NCI-H1105 (cell line): ENCODE measurements at places on chromosomes 12 and 14.

DNA sequence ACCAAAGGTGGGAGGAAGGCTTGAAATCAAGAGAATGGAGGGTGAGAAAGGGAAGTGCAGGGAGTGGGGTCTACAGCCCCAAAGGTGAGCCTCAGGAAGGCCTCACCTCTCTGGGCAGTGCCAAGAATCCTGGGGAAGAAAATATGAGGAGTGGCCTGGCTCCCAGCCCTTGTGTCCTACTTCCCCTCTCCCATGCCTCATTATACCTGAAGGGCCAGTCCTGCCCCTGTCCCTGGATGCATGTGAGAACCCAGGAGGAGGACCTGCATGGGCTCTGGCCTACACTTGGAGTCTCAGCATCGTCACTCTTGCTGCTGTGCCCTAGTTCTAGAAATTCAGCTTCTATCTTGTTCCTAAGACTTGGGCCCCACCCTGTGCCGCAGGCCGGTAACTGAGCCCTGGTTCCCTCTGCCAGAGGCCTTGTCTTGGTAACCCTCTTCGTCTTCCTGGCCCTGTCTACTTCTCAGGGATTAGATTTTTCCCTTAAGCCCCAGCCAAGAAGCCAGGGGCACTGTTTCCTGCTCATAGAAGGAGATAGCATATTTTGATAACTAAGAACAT, 10.9 kb upstream of the MYH7 start:
- no peak for DNase-seq

GRCh38 chr14:89540830-89541470, 123.9 kb upstream of the FOXN3 start:
- DNase-seq: no peak

DNA sequence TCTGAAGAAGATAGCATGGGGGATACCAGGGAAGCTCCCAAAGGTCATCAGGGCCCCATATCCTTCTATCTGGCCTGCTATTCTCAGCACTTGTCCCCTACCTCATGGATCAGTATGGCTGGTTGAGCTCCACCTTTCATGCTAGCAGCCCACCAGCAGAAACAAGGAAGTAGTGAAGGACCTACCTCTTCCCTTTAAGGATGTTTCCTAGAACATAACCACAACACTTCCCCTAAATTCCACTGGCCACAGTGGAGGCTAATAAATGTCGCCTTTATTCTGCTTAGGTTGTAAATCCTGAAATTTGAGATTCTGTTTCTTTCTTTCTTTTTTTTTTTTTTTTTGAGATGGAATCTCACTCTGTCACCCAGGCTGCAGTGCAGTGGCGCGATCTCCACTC, 128.6 kb upstream of the PARP11 start:
- DNase-seq: no peak

DNA sequence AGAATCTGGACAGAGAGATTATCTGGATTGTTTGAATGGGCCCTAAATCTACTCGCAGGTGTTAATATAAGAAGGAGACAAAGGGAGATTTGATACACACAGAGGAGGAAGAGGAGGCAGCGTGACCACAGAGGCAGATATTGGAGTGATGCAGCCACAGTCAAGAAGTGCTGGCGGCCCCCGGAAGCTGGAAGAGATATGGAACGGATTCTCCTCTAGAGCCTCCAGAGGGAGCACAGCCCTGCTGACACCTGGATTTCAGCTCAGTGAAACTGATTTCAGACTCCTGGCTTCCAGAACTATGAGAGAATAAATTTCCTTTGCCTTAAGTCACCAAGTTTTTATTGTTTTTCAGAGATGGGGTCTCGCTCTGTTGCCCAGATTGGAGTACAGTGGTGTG, 9.2 kb upstream of the TC2N start:
- no peak for DNase-seq

DNA sequence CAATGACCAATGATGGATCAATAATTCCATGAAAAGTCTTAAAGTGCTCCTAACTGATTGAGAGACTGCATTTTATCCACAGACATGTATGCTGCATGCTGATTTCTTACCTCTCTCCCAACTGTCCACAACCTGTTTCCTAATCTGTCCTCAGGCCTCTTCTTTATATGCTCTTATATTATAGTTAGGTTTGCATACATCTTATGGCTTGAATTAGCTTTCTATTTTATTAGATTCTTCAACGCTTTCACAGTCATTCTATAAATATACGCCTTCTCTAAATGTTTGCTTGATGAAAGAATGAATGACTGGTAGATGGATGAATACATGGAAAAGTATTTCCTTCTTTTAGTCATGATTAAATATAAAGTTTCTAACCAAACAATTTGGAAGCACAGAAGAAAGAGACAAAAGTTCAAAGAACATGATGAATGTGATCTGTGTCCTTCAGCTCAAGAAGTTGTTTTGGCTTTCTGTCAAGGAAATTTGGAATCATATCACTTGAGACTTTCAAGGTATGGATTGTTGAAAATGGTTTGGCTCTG, 91.8 kb upstream of the NPAS3 start:
- DNase-seq: no peak

DNA sequence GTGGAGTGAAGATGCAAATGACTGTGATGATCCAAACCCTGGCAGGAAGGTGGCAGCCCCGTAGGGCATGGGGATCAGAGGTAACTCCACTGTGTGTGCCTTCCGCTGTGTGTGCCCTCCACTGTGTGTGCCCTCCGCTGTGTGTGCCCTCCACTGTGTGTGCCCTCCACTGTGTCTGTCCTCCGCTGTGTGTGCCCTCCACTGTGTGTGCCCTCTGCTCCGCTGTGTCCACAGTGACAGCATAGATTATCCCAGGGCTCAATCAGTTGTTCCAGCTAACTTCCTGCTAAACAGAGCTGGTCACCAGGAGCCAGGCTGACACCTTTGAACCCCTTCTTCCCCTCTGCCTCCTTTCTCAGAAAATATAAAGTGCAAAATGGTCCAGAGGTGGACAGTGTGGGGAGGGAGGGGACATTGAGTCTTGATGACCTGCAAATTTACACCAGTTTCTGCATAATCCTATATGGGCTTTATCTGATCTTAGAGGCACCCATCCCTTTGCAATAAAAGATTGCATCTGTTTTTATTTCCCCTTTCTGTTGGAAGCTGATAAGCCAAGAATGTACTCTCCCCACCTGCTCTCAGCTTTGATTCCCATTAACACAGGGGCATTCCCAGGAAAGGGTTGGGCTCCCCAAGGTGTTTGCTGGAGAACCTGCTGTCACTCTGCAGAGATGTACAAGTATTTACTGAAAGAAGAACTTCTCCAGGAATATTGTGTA, 21.6 kb upstream of the HNF1A start:
- no peak for DNase-seq

- DNase-seq: no peak
These were observed 12.9 kb upstream of the DCD start for GRCh38 chr12:54661048-54661447.

DNA sequence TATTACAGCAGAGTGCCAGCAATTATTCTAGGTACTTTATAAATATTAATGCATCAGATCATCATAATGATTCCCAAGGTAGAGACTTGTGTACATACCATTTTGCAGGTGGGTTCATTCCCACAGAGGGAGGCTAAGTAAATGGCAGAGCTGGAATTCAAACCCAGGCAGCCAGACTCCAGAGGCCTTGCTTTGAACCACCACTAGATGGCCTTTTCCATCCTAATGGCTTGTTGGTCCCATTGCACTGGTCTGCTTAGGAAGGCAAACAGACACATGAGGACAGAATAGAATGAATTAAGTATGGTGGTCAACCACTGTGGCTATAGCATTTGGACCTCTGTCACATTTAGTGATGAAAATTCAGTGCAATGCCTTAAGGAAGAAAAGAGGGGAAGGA, 158.7 kb downstream of the METTL25 start:
- DNase-seq: no peak

GRCh38 chr12:120662879-120663278, 22.5 kb downstream of the CABP1 start:
- no peak for DNase-seq

GRCh38 chr12:2557597-2557996, 237.2 kb upstream of the FKBP4 start:
- DNase-seq: no peak

GRCh38 chr12:54300732-54301427, at the start of gene NFE2:
Gene NFE2 (minus strand): TSS chr12:54301015. CDS start chr12:54295248, 5,767 bp downstream.
- no peak for DNase-seq

GRCh38 chr14:61126603-61127498, 145.8 kb downstream of the SLC38A6 start:
- no peak for DNase-seq

DNA sequence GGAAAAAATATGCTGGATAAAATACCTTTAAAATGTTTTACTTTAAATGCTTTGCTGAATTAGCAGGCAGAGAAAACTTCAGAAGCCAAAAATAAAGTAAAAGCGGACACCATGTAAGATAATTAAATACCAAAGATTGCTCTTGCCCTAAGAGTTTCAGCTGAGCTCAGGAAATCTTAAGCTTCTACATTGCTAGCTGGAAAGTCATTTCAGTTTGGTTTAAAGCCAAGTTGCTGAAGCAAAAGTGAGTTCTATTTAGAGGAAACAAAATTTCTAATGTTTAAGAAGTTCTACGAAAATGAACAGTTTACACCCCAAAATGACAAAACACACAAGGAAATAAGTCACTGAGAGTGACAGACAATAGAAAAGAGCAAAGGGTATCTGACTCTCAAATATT, 310.0 kb downstream of the ADAMTS20 start:
- no peak for DNase-seq

- no peak for DNase-seq
These were observed 150.2 kb upstream of the C14orf180 start for GRCh38 chr14:104429291-104429861.

DNA sequence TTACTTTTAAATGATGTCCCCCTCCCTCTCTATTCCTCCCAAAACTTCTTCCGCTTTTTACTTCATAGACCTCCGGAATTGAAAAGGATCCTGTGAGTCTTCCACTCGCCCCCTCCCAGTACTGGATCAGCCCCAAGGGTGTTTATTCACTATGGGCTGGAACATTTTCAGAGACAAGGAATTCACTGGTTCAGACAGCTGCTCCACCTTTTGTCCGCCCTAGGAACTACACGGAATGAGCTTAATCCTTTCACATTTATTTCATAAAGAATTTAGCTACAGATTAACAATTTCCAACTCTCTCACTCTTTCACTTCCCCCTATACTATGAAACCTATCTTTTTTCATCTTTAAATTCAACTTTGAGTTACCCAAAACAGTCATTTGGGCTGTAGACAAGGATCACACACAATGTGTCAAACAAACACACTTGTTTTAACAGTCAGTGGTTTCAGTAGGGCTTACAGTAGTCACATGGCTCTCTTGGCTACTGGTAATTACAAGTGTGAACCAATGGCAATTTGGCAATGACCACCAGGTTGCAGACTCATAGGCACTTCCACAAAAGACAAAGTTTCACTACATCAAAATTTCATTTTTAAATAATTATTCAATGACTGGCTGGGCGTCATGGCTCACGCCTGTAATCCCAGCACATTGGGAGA, 20.6 kb downstream of the CNIH1 start:
- no peak for DNase-seq

GRCh38 chr12:32366714-32367113, 32.6 kb upstream of the FGD4 start:
- DNase-seq: no peak

- no peak for DNase-seq
These were observed 74.7 kb downstream of the APAF1 start for GRCh38 chr12:98719515-98720504.

DNA sequence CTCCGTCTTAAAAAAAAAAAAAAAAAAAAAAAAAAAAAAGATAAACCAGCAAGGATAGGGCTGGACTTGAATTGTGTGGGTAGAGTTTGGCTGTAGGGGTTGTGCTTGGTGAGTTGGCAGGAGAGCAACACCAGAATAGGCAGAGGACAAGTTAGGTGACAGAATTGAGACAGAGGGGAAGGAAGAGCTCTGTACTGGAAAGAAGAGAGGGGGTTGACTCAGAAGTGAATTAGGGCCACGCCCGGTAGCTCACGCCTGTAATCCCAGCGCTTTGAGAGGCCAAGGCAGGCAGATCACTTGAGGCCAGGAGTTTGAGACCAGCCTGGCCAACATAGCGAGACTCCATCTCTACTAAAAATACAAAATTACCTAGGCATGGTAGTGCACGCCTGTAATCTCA, 6.1 kb upstream of the TMEM30B start:
- DNase-seq: no peak

GRCh38 chr14:53709381-53709780, 247.2 kb downstream of the BMP4 start:
- no peak for DNase-seq

DNA sequence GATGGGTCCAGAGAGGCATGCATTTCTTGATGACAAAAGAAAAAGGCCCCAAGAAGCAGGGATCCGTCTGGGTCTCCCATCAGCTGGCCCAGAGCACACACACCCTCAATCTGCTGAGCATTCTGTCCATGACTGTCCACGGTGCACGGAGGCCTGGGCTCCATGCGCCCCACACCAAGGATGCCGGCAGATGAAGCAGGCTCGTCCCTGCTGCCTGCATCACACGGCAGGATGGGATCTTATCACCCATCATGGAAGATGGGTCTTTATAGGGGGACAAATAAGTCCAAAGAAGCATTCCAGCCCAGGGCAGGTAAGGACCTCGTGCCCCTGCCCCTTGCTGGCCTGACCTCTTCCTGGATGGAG, 59.7 kb downstream of the PRIMA1 start:
- no peak for DNase-seq

DNA sequence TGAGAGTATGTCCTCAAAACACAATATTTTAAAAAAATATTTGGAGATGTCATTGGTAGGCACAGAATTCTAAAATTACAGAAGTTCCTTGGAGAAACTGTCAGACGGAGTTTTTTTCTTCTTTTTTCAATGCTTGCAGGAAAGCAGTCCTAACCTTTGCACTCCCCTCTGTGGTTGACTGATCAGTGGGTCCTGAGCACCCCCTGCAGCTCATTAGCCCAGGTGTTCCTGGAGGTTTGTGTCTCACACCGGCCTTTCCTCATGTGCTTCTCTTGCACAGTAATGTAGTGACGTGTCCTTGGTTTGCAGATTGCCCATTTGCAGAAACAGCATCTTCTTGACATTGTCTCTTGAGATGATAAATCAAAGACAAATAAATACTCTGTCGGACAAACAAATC, 513.0 kb downstream of the TMEM121 start:
- no peak for DNase-seq
